ENCODE measurements at places on chromosomes 3 and 15. TPM values are rescaled to one million over a fixed set of nuclear protein-coding genes. Genes with fewer than 3 reads are reported as not detected.

The AMIGO3 gene
- total RNA-seq: not detected

The TYRO3 gene
- total RNA-seq: 2.6 TPM

The ECE2 gene
- total RNA-seq: 0.20 TPM

The TXNRD3 gene
- total RNA-seq: 4.8 TPM

The IL17RD gene
- 2.7 TPM for total RNA-seq

The UCN2 gene
- not detected for total RNA-seq

The HGD gene
- total RNA-seq: 40.5 TPM

The CDHR4 gene
- total RNA-seq: 0.20 TPM

The SLC24A5 gene
- not detected for total RNA-seq

The IQCH gene
- total RNA-seq: 2.9 TPM

- no peak for DNase-seq
Observed at GRCh38 chr3:64427671-64428070, 202.4 kb upstream of the PRICKLE2 start.

DNA sequence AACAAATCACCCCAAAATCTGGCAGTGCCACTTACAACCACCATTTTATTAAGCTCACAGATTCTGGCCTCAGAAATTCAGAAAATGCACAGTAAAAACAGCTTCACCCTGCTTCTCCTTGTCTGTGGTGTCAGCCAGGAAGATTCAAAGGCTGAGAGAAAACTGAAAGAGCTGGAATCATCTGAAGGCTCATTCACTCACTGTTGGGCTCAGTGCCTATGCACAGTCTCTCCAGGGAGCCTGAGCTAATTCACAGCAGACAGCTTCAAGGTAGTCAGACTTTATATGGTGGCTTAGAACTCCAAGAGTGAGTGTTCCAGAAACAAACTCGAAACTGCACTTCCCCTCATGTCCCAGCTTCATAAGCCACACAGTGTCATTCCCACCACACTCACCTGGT is 16.5 kb upstream of the PLOD2 start:
- no peak for DNase-seq

- peak; percentile 49 for DNase-seq
Observed at GRCh38 chr15:73632670-73633058, 525 bp downstream of the NPTN start.

- DNase-seq: no peak
Observed at GRCh38 chr3:120182613-120183511, 88.6 kb upstream of the GSK3B start.

DNA sequence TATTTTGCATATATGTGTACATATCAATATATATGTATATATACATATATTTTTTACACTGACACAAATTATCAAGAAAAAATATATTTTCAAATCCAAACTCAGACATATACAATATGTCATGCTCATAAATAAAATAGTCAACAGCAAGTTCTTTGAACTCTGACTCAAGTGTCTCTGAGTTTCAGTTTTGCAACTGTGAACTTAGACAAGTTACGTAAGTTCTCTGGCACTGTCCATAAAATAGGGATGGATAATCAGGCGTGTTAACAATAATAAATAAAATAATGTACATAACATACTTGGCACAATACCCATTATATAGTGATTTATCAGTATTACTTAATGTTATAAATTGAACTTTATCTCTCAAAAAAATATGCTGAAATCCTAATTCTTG is 12.1 kb upstream of the XRN1 start:
- DNase-seq: no peak

DNA sequence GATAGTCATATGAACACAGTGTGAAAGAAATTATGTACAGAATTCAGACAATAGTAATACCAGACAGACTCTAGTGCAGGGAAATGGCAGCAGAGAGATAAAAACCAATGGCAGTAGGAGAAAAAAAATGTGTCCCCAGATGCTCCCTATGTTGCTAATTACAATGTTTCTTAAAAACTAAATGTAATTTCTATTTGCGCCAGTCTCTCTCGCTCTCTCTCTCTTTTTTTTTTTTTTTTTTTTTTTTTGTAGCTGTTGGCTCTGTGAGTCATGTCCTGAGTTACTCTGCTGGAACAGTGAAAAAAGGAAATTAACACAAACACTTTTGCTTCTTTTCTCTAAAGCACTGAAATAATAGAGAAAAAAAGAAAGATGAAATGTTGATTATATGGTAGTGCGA is 871.9 kb downstream of the GBE1 start:
- no peak for DNase-seq

GRCh38 chr15:93034512-93034911 is 54.5 kb downstream of the RGMA start:
- DNase-seq: no peak

DNA sequence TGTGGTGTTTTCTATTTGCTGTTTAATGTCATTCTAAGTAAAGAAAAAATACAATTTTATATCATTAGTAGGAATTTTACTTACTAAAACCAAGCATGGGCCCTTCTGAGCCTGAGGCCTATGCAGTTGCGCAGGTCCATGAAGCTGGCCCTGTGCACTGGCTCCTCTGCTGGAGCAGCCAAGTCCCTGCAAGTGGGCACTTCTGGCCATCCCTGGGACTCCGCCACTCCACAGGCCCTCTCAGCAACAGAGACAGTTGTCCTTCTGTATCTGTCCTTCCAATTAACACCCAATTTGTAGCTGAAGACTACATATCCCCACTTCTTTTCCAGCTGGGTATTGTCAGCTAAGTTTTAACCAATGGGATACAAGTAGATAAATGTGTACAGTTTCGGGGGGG is 49.9 kb upstream of the RYK start:
- DNase-seq: no peak

- no peak for DNase-seq
Observed at GRCh38 chr15:29196290-29196689, 73.3 kb downstream of the NSMCE3 start.

GRCh38 chr15:89533861-89534544 is 37.6 kb upstream of the RHCG start:
- no peak for DNase-seq

GRCh38 chr3:28012830-28013229 is 228.6 kb upstream of the CMC1 start:
- no peak for DNase-seq

DNA sequence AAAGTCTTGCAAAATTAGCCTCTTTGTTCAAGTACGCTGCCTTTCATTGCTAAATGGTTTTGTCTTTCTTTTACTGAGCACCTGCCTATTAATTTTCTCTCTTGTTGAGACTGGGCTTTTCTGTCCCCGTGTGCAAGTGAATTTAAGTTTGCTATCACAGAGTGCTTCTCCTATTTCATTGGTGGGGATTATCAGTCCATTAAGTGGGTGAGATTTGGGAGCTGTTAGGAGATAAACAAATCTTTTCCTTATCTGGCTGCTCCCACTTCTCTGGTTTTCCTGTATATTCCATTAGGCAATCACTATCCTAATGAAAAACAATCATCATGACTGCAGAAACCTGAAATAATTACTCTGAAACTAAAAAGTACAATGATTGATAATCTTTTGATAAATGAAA is 254.2 kb downstream of the NR1D2 start:
- no peak for DNase-seq

- DNase-seq: no peak
Observed at GRCh38 chr3:122989856-122990575, 37.5 kb downstream of the SEMA5B start.

GRCh38 chr15:93361703-93362102 is 272.7 kb upstream of the RGMA start:
- no peak for DNase-seq

- no peak for DNase-seq
Observed at GRCh38 chr3:4928277-4928789, 50.9 kb upstream of the BHLHE40 start.
